Thymus (tissue), 14 donors: ENCODE measurements at places on chromosomes 6 and 20.

DNA sequence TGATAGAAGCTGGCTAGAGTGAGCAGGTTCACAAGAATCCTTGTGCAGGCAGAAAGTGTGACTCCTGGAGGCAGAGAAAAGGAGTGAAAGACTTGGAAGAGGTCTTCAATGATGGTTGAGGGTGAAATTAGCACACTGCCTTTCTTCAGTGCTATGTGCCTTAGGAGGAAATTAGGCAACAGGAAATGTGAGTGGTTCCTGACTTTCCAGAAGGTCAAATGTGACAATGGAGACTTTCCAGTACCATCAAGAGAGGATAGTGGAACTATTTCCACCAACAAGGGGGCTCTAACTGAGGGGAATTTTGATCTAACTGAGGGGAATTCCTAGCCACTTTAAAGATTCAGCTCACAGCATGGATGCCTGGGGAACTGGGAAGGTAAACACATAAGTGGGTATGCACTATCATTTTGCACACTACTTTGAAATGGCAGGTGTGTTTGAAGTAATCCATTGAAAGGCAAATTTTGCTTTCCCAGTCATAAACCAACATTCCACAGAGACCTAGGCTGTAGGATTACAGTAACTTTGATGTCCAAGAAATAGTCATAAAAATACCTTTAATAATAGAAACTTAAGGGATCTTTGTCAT, 90.0 kb downstream of the PERP start:
- no peak for DNase-seq

- no peak for DNase-seq
Observed at GRCh38 chr20:62978561-62978943, 26.0 kb downstream of the SLC17A9 start.

DNA sequence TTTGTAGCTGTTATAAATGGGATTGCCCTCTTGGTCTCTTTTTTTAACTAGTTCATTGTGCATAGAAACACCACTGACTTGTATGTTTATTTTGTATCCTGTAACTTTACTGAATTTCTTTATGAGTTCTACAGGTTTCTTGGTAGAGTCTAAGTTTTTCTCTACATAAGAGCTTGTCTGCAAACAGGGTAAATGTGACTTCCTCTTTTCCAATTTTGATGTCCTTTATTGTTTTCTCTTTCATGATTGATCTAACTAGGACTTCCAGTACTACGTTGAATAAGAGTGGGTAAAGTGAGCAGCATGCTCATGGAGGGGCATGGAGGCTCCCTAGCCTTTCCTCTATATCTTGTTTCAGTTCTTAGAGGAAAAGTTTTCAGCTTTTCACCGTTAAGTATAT, 3.0 kb upstream of the WFDC10A start:
- no peak for DNase-seq

DNA sequence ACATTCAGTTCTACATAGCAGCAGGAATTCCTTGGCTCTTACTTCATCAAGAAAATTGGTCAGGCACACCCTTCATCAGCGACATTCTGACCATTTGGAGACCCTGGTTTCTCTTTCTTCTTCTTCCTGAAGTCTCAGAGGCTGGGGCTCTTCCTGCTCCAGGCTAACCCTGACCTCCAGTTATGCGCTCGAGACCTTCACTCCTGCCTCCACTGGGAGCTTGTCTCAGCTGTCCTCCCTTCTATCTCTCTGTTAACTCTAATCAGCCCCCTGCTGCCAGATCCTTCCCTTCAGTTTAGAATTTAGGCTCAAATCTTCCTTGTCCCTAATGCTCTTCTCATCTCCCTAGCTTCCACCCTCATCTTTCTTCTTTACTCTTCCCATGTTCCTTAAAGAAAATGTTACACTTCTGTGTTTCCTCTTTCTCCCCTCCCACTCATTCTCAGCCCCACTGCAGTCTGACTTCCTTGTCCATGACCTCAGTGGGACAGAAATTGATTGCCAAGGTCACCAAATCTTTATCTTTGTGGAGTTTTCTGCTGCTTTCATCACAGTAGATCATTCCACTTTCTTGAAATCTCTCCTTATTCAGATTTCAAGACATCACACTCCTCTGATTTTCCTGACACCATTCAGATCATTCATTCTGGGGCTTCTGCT, 8.4 kb upstream of the HLA-DOA start:
- DNase-seq, result no peak

DNA sequence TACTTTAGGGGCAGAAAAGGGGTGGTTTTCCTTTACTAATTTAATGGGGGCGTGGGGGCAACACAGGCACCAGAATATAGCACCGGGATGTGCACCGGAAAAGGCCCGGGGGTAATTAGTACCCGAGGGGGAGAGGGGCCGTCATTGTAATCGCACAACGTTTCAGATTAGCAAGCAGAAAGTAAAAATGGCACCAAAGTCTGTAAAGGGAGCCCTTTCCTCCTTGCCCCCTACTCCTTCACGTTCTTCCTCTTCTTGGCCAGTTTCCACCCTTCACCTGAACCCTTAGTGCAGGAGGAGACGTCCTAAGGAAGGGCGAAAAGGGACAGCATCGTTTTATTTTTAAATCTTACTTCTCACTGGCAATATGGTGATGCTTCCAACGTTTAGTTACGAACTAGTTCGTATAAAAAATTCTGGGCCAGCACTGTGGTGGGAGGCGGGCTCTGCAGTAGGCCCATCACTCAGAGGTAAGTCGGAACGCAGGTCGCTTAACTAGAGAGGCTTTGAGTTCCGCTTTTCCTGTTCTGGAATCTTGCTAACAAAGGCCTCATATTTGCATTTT, 742 bp upstream of the CEP85L start:
- DNase-seq, result no peak

DNA sequence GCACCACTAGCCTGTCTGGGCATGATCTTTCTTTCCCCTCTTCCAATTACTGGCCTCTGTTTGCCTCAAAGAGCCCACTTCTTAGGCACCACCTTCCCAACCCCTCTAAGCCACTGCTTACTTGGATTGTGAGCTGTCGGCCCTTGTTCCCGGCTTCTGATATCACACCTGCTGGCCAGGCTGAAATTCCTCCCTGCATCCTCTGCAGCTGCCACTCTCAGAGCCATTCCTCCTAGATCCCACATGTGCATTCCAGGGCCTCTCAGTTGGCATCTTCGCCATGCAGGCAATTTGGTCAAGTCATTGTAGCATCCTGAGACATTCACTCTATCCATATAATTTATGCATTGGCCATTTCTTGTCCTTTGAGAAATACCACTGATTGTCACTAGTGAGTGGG, 135.9 kb downstream of the OLIG3 start:
- no peak for DNase-seq

- peak; percentile 22 for DNase-seq
Observed at GRCh38 chr6:33112148-33112547, 36.4 kb downstream of the HLA-DPB1 start.

DNA sequence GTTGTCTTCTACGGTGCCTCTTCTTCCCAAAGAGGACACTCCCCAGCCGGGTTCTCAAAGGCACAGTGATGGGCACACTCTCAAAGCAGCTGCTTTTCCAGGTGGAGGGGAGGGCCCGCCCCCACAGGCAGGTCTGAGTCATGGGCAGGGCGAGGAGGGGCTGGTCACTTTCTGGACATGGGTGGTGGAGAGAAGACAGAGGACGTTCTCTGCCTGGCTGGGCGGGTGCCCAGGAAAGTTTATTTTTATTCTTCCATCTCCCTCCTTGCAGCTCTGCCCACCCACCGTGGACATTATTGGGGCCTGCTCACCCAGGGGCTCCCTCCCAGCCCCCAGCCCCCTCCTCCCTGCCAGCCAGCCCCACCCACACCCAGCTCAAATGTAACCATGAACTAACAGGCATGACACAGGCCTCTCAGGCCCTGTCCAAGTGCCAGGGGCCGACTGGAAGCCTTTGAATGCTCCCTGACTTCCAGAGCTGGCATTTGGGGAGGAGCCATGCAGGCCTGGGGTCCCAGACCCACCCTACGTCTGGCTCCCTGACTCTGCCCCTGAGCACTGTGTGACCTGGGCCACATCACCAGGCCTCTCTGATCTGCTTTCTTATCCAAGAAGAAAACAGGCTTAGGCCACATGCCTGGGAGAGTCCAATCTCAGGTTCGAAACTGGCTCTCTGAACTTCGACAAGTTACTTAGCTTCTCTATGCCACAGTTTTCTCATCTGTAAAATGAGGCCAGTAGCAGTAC, 8.0 kb downstream of the TGM2 start:
- no peak for DNase-seq

- DNase-seq, result no peak
Observed at GRCh38 chr6:134575221-134575620, 257.3 kb upstream of the SGK1 start.

DNA sequence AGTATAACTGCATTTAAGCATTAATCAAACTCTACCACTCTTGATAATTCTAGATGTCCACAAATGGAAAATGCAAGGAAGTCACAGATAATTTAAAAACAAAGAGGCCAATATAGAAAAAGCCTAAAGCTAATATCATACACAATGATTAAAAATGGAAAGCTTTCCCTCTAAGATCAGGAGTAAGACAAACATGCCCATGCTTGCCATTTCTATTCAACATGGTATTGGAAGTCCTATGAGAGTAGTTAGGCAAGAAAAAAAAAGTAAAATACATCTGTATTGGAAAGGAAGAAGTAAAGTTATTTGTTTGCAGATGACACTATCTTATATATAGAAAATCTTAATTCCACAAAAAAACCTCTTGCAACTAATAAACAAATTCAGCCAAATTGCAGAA, 164.6 kb upstream of the FERMT1 start:
- no peak for DNase-seq

GRCh38 chr6:148383658-148384368, 41.2 kb downstream of the SASH1 start:
- no peak for DNase-seq

DNA sequence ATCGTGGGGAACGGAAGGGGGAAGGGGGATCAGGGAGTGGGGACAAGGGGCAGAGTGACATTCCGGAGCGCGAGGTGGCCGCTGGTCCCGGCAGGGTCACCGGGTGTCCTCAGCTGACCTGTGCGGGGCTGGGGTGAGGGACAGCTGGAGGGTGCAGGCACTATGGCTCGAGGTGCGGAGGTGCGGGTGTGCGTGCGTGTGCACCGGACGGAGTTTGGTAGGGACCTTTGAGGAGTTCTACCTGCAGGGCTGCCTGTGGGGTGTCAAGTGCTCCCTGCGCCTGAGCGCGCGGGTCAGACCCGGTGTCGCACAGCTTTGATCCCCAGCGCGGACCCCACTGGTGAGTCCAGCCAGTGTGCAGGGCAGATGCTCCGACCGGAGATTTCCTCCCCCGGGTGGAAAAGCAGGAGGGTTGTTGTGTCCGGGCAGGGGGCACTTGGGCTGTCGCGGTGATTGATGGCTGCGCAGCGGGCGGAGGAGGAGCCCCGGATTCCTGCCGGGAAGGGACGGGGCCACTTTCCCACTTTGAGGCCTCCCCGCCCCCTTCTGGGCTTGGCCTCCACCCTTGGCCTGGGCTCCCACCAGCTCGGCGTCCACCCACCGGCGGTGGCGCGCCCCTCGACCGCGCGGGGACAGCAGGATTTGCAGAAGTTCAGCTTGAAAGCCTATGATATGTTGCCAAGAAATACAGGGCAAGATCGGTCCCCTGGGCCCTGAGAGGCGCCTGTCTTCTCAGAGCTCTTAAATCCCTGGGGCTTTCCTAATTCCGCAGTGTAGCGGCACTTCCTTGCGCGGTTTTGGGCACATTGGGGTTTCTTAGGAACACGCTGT, 658 bp downstream of the RIN2 start:
- DNase-seq, result peak; percentile 16

GRCh38 chr6:159047891-159048685, 3.3 kb upstream of the TAGAP start:
- DNase-seq, result no peak

DNA sequence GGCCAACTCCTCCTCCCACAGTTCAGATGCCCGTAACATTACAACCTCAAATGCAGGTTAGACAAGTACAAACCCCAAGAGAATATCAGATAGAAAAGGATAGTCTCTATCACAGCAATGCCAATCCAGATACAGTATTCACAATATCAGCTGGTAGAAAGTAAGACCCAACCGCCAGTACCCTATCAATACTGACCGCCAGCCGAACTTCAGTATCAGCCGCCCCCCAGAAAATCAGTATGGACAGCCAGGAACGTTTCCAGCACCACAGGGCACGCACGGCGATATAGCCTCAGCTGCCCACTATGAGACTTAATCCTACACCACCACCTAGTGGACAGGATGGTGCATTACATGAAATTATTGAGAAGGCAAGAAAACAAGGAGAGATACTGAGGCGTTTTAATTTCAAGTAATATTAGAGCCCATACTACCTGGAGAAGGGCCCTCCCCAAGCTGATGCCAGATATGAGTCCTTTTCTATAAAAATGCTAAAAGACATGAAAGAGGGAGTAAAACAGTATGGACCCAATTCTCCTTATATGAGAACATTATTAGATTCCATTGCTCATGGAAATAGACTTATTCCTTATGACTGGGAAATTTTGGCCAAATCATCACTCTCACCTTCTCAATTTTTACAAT, 17.6 kb upstream of the EIF2S2 start:
- peak; percentile 63 for DNase-seq

DNA sequence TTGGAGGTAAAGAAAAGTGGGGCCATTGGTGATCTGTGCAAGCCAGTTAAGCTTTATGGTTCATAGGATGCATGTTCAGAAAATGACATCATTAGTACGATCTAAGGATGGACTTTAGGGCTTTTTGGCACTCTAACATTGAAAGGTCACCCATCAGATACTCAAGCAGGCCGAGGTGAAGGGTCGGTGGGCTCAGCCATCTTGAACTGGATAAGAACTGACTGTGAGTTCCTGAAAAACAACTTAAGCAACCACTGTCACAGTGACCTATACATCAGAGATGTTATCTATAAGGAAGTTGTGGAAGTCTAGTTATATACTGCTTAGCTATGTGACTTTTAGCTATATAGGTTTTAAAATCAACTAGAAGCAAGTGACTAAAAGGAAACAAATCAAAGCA, 13.0 kb upstream of the ITCH start:
- no peak for DNase-seq
